ENCODE measurements at places on chromosomes 12 and 14.

DNA sequence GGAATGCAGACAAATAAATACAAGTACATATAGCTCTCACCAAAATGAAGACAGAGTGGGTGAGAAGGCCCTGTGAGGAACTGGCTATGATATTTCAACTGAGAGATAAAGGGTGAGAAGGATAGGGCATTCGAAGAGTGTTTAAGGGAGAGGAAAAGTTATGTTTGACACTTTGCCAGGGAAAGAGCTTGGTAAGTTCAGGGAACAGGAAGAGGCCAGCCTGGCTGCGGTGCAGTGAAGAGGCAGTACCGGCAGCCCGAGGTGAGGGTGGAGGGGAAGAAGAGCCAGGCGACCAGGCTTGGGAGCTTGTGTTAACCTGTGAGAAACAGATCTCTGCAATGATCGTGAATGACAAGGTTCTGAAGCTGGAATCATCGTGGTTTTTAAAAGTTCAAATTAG is 84.7 kb upstream of the RFX4 start:
- DNase-seq = no peak

DNA sequence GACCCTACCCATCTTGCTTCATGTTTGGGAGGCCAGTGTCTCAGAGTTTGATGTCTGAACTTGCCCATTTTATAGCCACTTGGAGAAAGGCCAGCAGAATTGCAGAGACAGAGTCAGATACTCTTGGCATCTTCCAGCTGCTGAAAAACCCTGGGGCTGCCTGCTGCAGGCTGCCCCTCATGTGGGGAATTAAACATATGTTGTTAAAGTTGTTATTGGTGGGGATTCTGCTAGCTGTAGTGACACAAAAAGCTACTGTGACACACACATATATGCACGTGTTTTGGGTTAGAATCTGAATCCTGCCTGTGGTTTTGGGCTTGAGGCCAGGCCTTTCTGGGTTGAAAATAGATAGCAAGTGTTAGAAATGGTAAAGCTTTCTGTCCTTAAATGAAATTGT is 1288.4 kb downstream of the AACS start:
- DNase-seq = no peak

DNA sequence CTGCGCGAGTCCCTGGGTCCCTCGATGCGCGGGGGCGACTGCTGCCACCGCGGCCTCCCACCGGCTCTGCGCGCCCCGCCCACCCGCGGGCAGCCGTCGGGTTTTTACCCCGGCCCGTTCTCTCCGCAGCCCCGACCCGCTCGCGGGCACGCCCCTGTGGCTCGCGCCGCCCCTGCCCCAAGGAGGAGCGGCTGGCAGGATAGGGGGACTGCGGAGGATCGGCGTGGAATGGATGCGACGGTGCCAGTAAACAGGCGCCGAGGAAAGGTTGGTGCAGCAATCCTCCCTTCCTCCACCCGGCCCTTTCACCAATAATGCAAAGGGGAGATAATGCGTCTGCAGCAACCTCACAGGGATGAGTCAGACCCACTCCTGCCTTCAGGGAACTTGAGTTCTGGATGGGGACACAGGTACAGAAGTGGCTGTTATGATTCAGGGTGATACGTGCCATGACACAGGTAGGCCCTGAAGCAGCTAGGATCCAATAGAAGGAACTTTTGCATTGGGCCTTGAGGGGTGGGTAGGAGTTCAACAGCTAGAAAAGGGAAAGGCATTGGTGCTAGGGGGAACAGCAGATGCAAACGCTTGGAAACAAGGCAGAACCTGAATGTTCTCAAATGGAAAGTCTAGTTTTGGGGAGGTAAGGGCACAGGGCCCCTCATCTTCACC is 554 bp upstream of the DEGS2 start:
- DNase-seq = no peak

DNA sequence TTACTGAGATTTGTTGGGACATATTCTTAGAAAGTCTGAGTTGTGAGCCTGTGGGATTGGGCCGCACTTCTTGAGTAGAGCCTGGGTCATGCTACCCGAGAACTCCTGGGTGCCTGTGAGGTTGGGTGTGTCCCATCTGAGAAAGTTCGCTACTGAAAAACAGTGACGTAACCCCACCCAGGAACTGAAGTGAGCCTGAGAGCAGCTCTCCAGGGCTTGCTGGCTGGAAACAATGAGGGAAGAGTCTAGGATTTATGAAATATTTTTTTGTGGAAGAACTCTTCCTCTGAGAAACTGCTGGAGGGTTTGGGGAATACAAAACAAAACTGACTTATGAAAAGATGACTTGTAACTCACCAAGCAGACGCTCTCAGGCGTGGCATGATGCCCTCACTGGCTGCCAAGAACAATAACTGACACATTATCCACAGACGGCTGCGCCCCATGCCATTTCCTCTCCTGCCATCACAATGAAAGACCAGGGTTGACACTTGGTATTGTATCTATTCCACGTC is 69.2 kb downstream of the RASSF3 start:
- no peak for DNase-seq

DNA sequence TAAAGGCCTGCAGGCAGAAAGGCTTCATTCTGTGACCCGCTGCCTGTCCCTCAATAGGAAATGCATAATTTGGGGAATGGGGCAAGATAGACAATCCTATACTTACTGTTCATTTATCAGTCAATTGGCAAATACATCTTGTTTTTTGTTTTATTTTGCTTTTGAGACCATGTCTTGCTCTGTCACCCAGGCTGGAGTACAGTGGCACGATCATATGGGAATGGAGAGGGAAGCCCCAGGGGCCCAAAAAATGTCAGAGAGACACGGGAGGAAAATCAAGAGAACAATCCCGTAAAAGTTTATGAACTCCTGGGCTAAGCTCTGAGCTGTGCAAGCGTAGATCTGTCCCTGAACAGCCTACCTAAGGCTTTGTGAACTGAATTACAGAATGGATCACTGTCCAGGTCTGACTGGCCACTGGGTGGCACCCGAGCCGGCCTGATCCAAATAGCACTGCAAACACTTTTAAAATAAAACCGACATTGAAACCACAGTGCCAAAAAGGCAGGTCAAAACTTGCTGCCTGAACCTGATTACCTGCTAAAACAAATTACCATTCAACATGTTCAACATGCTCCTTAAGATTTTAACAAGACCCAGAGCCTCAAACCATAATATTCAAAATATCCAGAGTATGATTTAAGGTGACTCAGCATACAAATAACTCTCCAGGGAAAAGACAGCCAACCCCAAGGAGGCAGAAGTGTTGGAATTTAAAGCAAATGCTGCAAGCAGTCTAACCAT is 11.8 kb downstream of the COPS7A start:
- peak; percentile 52 for DNase-seq

DNA sequence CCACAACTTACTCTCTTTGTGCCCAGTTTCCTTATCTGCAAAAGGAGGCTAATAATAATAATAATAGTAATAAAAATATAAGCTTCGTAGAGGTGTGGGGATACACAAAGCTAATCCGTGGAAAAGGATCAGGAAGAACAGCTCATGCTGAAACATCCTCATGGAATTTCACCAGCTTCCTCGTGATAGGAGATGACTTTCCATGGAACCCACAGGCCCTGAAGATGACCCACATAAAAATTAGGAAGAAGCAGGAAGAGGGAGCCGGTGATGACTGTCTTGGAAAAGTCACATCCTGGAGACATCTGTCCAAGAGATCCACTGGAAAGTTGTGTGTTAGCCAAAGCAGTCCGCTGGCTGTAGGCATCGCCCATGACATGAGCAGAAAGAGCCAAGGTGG is 31.9 kb upstream of the FZD10 start:
- DNase-seq = no peak

- DNase-seq = no peak
These were observed 113.4 kb downstream of the SPTSSA start for GRCh38 chr14:34348592-34348991.

- DNase-seq = no peak
These were observed 314.1 kb downstream of the TMEM121 start for GRCh38 chr14:105840266-105841021.

DNA sequence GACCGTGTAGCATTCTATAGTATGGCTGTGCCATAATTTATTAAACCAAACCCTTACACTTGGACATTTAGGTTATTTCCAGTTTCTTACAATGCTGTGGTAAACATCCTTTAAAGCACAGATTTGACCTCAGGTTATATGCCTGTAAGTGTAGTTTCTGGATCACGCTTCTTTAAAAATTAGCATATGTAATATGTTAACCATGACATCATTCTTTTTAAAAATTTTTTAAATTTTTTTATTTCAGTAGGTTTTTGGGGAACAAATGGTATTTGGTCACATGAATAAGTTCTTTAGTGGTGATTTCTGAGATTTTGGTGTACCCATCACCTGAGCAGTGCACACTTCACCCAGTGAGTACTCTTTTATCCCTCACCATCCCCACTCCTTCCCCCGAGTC is 18.3 kb downstream of the SAMD4A start:
- DNase-seq = no peak

DNA sequence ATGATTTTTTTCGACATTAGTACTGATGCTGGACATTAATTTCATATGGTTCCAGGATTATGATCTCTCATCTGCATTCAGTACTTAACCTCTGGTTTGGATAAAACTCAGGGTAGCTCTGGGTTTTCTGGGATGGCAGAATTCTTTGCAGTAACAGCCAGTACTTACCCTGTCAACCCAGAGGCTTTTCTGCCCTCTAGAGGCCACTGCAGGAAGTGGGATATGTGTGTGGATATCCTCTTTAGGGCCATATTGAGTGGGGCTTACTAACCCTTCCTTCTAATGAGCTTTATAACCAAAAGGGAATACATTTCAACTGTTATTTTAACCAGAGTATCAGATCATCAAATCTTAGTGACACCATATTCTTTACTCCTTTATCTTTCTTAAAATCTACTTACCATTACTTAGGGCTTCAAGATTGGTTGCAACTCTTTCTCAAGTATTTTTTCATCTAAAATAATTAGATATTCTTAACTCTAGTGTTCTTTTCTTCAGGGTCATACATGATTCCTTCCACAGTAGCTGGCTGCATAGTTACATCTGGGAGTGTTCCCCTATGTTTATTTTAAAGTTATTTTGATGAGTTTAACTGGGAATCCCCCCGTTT is 488.0 kb upstream of the STXBP6 start:
- DNase-seq = no peak

DNA sequence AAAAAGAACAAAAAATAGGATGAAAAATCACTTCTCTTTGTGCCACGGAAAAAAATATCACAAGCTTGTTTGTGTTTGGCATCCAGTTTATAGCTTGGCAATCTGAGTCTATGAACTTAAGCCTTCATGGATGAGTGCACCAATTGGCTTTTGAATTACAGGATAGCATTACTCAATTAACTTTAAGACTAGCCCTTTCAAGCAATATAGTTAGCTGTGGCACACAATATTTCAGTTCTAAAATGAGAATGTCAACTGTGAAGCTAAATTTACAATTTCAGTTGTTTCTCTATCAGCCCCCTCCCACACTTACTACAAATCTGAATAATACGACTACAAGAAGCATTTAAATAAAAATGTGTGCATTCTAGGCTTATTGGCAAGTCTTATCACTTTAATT is 8.3 kb downstream of the RERG start:
- no peak for DNase-seq

DNA sequence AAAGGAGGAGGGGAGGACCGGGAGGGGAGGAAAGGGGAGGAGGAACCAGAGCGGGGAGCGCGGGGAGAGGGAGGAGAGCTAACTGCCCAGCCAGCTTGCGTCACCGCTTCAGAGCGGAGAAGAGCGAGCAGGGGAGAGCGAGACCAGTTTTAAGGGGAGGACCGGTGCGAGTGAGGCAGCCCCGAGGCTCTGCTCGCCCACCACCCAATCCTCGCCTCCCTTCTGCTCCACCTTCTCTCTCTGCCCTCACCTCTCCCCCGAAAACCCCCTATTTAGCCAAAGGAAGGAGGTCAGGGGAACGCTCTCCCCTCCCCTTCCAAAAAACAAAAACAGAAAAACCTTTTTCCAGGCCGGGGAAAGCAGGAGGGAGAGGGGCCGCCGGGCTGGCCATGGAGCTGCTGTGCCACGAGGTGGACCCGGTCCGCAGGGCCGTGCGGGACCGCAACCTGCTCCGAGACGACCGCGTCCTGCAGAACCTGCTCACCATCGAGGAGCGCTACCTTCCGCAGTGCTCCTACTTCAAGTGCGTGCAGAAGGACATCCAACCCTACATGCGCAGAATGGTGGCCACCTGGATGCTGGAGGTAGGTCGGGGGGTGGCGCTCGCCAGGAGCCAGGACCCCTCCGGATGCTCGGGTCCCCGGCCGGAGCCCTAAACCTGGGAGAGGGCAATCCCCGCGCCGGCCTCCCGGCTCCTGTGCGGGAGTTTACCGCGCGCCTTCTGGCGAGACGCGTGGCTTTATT is at the start of gene CCND2:
Gene CCND2, plus strand, starts transcription at position 111 of the 744 bp plus-strand sequence. Its CDS starts 279 bp downstream, at position 390.
- no peak for DNase-seq

DNA sequence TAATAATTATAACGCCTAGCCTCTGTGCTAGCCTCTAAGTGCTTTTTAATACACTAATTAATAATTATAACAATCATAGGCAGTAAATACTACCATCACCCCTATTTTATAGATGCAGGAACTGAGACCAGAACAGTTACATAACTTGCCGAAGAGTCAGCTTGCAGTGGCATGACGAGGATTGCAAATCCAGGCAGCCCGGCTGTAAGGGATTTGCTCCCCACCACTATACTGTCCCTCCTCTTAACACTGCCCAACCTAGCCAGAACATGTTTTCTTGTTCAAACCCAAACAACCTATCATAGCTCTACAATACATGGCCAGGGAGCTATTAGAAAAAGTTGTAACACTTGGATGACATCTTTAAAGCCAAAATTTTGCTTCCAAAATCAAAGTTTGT is 33.9 kb upstream of the VASH1 start:
- DNase-seq = no peak

- no peak for DNase-seq
These were observed 1.8 kb downstream of the CDK2AP1 start for GRCh38 chr12:123269896-123270213.

DNA sequence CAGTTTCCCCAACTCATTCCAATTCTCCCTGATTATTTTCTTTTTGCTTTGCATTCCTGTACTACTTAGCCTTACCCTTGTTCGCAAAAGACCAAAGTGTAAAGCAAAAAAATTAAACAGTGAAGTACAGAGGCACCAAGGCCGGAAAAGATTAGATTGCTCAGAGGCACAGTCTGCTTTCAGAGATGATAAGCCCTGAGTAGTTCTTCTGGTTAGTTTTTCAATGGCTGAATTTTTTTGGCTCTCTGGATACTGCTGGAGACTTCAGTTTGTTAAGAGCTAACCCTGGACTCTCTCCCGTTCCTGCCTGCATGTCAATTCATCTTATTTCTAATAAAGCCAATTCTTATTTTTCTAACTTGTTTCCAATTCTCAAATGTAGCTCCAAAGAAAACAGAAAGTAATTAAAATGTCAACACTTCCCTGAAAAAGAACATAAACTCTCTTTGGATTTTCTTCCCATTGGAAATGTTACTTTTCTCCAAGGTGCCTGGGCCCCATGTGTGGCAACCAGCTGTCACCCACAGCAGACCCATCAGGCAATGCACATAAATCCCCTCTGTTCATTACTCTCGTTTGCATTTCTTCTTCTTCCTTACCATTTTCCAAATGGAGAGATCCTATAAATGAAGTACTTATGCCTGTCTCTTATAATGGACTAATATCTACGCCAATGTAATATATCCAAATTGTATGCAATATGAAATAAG is 142.8 kb downstream of the BTG1 start:
- no peak for DNase-seq
